ENCODE measurements at places on chromosomes 2 and 18.
A peak's percentile ranks its signal among the peaks of the same experiment; 100 is the strongest.

GRCh38 chr2:131143803-131144202 is 38.7 kb downstream of the PLEKHB2 start:
- no peak for DNase-seq

DNA sequence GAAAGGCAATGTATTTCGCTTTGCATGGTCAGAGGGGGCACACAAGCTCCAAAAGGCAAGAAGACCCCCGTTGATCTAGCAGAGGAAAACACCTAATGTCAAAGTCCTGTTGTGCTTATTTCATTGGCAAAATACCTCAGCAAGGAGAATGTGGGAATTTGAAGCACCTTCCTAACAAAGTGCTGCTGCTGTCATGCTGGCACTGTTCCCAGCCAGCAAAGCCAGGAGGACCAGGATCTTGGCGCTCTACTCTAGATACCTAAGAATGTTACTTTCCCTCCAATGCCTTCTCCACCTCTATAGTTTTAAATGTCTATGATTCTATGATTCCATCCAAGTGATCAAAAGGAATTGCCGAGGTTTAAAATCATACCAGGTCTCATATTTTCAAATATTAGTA is 867.9 kb upstream of the POU3F3 start:
- DNase-seq = no peak

DNA sequence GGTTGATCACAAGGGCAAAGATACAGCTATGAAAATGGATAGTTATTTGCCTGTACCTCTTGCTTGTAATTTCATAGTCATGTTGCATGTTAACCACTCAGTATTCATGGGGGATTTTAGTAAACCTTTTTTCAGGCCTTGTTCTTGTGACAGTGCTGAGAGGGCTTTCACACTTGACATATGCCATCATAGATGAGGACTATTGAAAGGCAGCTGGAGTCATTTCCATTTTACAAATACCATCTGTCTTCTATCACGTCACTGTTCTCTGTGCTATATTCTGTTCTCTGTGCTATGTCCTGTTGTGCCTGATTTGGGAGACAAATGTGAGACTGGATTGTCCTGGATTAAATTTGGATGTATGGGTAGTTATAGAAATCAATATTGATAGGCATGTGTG is 131.7 kb downstream of the LYPD6B start:
- DNase-seq = no peak

- DNase-seq = peak; percentile 80
These were observed 159.1 kb downstream of the PPP1R1C start for GRCh38 chr2:182144776-182145165.

All from islet precursor cell (in vitro differentiated cells).